ENCODE measurements at places on chromosomes 16 and 17. TPM values are rescaled to one million over a fixed set of nuclear protein-coding genes. Genes with fewer than 3 reads are reported as not detected.

DNA sequence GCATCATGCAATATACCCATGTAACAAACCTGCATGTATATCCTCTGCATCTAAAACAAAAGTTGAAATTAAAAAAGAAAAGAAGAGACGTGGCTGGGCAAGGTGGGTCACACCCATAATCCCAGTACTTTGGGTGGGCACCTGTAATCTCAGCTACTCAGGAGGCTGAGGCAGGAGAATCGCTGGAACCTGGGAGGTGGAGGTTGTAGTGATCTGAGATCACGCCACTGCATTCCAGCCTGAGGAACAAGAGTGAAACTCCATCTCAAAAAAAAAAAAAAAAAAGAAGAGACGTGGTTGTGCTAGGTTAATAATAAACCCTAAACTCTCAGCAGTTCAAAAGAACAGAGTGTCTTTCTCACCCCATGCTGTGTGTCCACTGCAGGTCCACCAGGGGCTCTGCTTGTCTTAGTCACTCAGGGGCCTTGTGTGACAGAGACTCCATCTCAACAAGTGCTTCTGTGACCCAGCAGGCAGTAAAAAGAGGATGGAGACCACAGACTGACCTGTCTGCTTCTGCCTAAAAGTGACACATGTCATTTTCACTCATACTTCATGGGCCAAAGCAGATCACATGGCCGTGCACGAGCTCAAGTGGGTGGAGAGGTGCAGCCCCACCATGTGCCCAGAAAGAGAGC, 22.3 kb upstream of the N4BP1 start:
- DNase-seq = no peak
- no peaks in the 10 kb centered on the region for H3K36me3 ChIP-seq
- H3K27ac ChIP-seq = no peak overlapping the region
- no peak overlapping the region for H3K4me3 ChIP-seq
- H3K4me1 ChIP-seq = peaks cover 8% of the 10 kb centered on the region

GRCh38 chr17:68310152-68310551, 18.9 kb downstream of the ARSG start:
- H3K27me3 ChIP-seq = no peaks in the 10 kb centered on the region
- peak; percentile 73 for DNase-seq
- H3K27ac ChIP-seq = no peak overlapping the region
- H3K4me1 ChIP-seq = peaks cover 55% of the 10 kb centered on the region
- H3K4me3 ChIP-seq = no peak overlapping the region

DNA sequence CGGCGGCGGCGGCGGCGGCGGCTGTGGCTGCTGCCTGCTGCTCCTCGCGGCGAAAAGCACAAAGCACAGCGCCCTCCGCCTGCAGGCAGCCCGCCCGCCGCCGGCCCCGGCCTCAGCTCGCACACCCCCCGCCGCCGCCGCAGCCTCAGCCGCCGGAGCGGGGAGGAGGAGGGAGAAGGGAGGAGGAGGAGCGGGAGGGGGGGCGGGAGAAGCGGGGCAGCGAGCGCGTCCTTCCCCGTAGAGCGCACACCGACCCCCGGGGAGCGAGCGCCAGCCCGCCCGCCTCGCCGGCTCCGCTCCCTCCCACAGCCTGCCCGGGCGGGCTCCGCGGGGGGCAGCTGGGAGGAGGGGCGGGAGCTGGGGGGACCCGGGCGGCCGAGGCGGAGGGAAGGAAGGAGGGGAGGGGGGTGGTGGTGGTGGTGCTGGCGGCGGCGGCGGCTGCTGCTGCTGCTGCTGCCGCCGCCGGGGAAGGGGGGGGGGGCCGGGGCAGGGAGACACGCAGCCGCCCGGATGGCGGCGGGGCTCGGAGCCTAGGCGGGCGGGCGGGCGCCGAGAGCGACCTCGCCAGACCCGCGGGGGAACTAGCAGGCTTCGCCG, at the start of gene UBTF:
TSS of gene UBTF (minus strand) at position 60 of the 597 bp plus-strand sequence. CDS start 1,446 bp downstream, outside the sequence.
- H3K4me3 ChIP-seq = peak within 1 kb of the TSS; percentile 99
- H3K27ac ChIP-seq = peak within 1 kb of the TSS; percentile 94
- no peaks in the 10 kb centered on the region for H3K27me3 ChIP-seq
- H3K4me1 ChIP-seq = peaks cover 40% of the 10 kb centered on the region

FGF11 gene
- 10.6 TPM for total RNA-seq

DNA sequence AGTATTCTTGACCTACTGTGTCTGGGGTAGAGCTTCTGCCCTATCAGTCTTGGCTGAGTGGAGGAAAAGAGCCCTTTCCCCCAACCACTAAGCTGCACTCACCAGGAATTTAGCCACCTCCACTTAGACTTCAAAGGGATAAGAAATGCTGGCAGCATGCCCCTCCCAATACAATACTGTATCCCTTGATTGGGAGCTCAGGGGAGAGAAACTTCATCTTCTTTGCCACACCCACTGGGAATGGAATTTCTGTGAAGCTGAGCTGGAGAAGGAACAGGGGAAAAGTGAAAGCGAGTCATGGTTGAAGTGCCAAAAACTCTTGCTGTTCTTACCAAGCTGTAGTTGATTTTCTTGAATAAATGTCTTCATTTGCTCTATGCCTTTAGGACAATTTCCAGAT, 68.8 kb downstream of the CEP112 start:
- H3K4me3 ChIP-seq = no peak overlapping the region
- H3K27me3 ChIP-seq = peaks cover 2% of the 10 kb centered on the region
- no peaks in the 10 kb centered on the region for H3K4me1 ChIP-seq
- no peak overlapping the region for H3K27ac ChIP-seq
- no peaks in the 10 kb centered on the region for H3K36me3 ChIP-seq

DNA sequence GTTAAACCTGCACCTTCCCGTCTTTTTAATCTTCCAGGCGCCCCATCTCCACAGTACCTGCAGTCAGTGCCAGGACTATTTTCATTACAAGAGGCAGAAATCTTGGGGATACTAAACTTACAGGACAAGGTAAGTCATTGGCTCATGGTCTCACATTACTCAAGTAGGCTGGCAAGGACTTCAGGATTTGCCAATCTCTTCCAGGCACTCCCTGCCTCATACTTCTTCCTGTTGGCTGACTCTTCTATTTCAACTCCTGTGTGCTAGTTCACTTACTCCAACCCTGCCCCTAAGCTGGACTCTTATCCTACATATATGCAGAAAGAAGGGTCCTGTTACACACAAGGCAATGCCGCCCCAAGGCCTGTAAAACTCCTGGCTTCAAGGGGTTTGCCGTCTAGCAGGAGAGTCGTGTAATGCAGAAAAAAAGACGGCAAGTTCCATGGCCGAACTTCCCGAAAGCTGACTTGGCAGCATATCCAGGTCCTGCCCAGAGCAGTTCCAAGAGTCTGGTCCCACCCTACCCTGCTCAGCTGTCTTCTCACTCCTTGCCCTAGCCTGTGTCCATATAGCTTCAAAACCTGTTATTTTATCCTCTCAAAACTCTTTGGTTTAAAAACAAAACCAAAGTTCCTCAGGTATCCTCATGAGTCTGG, 14.8 kb downstream of the ERN1 start:
- peak overlapping the region; percentile 84 for H3K27ac ChIP-seq
- no peak for DNase-seq
- H3K27me3 ChIP-seq = no peaks in the 10 kb centered on the region
- no peak overlapping the region for H3K4me3 ChIP-seq
- H3K36me3 ChIP-seq = peaks cover 13% of the 10 kb centered on the region

- no peak for DNase-seq
- no peaks in the 10 kb centered on the region for H3K36me3 ChIP-seq
- no peak overlapping the region for H3K27ac ChIP-seq
- no peaks in the 10 kb centered on the region for H3K4me1 ChIP-seq
Measured at GRCh38 chr17:73867056-73867455, 222.8 kb upstream of the SDK2 start.

- no peaks in the 10 kb centered on the region for H3K27me3 ChIP-seq
- peak overlapping the region; percentile 100 for H3K27ac ChIP-seq
- DNase-seq = peak; percentile 71
- H3K4me3 ChIP-seq = peak overlapping the region; percentile 100
Measured at GRCh38 chr16:58628845-58629732, 537 bp downstream of the CNOT1 start.

SEBOX gene
- total RNA-seq = not detected

DNA sequence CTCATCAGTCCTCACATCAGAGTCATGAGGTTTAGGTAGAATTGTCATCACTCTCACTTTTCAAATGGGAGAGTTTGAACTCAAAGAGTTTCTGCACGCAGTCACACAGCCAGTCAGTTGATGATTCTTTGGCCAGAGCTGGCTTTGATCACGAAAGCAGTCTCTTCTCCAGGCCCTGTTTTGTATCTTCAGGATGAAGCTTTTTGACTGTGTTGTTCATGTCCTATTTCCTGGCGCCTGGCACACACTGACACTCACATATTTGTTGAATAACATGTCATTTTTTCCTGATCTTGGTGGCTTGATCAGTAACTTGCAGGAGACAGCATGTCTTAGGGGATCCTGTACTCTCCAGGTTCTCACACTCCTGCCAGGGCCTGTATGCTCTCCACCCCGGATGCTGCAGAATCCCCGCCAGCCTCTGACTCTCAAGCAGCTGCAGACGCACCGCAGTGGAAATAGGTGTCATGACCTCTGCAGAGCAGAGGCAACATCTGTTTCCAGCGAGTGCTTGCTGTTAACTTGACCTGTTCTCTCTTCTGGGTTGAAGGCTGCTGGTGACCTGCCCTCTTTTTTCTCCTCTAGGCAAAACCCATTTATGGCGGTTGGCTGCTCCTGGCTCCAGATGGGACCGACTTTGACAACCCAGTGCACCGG, 33.0 kb downstream of the MPRIP start:
- DNase-seq = peak; percentile 59
- H3K36me3 ChIP-seq = peaks cover 24% of the 10 kb centered on the region
- peak overlapping the region; percentile 44 for H3K27ac ChIP-seq
- H3K4me1 ChIP-seq = peaks cover 57% of the 10 kb centered on the region
- no peaks in the 10 kb centered on the region for H3K27me3 ChIP-seq

DNA sequence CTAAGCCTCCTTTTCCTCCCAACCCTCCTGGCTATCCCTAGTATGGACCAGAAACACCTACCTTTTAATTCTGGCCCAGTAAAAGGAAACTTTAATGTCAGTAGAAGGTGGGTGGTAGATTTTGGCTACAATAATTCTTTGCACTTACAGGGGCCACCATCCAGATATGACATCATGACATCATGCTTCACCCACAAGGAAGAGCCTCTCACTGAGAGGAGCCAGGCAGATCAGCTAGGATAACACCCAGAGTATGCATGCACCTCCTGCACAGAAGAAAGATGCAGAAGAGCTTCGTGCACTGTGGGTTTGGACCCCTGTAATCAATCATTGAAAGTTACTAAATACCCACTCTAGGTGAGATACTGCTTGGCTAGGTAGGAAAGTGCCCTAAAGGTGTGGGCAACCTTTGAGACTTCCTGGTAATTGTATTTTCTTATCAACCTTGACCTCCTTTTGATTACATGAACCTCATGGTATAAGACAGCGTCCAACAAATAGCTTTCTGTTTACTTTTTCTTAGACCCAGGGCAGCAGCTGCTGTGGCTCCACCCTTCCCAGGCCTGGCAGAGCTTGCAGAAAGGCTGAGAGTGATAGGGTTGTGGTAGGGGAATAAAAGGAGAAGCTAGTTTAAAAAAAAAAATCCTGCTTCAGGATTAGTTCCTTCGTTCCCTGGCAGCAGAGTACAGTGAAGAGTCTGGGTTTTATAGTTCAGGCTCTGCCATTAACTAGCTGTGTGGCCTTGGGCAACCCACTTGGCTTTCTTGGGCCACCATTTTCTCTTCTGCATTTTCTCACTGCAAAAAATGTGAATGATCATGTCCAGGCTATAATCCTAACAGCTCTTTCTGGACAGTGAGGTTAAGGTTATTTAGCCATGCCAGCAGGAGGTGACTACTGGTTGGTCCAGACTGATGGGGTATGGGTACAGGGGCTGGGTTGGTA, 6.2 kb downstream of the MAP3K14 start:
- H3K36me3 ChIP-seq = peaks cover 87% of the 10 kb centered on the region
- H3K27ac ChIP-seq = peak overlapping the region; percentile 99
- peak overlapping the region; percentile 91 for H3K4me3 ChIP-seq

ATPAF2 gene
- 40.3 TPM for total RNA-seq

- no peaks in the 10 kb centered on the region for H3K4me1 ChIP-seq
- no peaks in the 10 kb centered on the region for H3K27me3 ChIP-seq
- no peak overlapping the region for H3K4me3 ChIP-seq
- DNase-seq = no peak
- no peak overlapping the region for H3K27ac ChIP-seq
- no peaks in the 10 kb centered on the region for H3K36me3 ChIP-seq
Measured at GRCh38 chr16:59249011-59249410, 514.9 kb upstream of the GOT2 start.

Data from activated CD4-positive, alpha-beta T cell treated with anti-CD3 and anti-CD28 coated beads for 36 hours (primary cell).